ENCODE measurements at places on chromosomes 2 and 18.

DNA sequence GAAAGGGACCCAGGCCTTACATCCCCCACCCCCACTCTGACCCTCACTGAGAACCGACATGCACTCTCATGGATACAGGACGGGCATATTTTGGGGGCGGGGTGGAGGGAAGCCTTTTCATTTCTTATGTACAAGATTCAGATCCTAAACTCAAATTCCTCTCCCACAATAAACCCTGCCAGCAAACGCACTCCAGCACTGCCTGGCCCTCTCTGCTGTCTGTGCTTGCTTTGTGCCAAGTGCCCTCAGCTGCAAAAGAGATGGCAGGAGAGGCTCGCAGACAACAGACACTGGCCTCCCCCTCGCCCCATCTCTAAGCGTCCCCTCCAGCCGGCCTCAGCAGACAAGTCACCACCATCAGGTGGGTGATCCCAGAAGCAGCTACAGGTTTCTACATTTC lies 42.4 kb downstream of the FAM168B start:
- DNase-seq: no peak

- DNase-seq: no peak
Observed at GRCh38 chr18:58674159-58674558, 2.9 kb downstream of the MALT1 start.

GRCh38 chr2:120600786-120601185 lies 134.9 kb upstream of the GLI2 start:
- DNase-seq: no peak

DNA sequence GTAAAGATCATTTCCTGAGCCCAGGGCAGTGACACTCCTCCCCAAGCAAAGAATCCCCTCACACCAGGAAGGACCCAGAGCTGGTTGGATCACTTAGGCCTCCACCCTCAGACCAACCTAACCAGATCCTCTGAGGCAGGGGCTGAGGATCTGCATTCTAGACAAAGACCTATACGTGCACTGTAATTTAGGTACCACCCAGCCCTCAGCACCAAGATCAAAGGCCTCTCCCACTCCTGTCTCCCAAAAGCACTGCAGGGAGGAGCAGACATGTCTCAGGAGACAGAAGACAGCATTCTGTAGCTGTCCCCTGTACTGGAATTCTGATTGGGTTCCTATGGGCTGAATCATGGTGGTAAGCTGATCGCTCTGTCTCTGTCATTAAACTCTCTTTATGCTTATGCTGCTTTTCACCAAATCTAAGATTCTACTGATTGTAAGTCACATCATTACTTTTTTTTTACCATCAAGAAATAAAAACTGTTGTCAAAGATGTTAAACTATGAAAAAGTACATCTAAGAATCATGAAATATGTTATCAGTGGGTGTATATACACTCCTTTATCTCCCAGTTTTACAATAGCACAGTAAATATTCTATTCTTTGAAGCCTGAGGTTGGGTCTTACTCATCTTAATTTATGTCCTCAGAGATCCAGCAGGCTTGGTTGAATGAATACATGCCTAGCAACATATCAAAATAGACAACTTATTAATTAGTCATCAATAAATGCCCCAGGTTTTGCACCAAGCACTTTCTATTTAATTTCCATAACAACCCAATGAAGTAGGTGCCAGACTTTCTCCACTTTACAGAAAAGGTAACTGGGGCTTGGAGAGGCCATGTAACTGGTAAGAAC lies 28.3 kb downstream of the MCFD2 start:
- no peak for DNase-seq

DNA sequence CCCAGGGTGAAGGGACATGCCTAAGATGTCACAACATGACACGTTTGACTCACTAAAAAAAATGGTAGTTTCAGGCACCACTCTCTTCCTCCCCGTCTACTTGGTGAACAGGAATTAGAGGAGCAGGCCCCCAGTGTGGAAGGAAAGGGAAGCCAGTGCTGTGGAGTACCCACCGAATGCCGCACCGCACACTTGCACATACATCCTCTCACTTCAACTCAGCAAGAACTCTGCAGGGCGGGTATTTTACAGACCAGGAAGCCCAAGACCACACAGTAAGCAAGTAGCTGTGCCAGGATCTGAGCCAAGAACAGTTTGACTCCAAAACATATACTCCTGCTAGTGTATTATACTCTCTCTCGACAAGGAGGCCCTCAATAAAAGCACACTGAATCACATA lies 69.8 kb downstream of the BCL2 start:
- DNase-seq: no peak

DNA sequence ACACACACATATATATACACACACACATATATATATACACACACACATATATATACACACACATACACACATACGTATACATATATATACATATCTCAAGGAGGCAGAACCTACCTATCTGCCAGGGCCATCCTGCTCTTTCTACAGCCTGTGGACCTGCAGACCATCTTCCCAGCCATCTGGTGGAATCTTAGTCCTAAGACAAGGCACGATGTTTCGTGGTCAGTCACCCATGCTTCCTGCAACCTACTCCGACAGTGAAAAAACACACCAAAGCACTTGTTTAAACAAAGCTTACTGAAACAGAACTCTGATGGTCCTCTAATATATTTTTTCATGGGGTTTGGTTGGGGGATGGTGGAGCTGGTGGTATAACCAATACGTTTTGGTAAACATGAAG lies 164.2 kb upstream of the ZNF521 start:
- DNase-seq: no peak

DNA sequence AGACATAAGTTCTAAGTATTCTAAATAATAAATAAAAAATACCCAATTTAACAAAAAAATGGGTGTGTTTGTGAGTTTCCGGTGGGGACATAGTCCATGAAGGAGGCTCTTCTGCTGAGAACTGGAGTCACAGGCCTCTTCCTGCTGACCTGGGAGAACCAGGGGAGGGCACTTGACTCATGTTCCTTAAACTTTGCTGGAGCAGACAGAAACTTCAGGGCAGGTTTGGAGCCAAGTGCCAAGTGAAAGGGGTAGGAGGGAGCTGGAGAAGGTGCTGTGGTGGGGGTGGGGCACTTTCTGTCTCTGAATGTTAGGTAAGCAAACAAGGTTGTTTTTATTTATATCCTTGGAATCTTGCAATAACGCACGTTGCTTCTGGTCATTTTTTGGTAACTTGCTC lies 78.8 kb upstream of the TTN start:
- DNase-seq: no peak

GRCh38 chr2:26352892-26353291 lies 6.3 kb upstream of the ADGRF3 start:
- no peak for DNase-seq

DNA sequence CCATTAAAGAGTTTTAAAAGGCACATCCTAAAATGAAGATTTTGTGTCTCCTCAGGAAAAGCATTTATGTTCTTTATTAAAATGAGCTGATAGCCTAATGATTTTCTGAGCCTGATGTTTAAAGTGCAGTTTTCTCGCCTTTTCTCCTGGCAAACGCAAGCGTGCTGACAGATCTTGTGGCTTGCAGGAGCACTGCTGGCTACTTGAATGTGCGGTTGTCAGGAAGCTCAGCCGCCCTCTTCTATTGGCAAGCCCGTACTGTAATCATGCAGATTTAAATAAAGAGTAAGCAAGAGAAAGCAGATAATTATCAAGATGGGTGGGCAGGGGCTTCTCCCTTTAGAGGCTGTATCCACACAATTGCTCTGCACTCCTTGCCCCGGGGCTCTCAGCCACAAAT lies 139.5 kb upstream of the SPHKAP start:
- DNase-seq: no peak

DNA sequence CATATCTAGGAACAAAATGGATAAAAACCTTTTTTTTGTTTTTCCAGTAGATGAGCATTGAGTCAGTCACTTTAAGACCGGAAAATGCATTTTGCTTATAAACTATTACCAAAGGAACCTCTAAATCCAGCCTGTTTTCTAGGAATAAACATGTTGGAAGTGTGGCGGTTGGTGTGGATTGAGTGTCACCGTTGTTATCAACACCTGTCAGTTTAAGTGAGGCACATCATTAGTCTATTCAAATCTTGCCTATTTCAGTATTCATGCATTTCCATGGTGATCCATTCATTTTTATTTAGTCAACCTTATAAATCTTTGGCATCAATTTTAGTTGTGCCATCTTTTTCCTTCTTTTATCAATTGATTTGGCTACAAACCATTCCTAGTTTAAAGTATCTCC lies 3.3 kb downstream of the KLHL29 start:
- no peak for DNase-seq

GRCh38 chr18:8045884-8046281 lies 478.8 kb downstream of the PTPRM start:
- DNase-seq: no peak

DNA sequence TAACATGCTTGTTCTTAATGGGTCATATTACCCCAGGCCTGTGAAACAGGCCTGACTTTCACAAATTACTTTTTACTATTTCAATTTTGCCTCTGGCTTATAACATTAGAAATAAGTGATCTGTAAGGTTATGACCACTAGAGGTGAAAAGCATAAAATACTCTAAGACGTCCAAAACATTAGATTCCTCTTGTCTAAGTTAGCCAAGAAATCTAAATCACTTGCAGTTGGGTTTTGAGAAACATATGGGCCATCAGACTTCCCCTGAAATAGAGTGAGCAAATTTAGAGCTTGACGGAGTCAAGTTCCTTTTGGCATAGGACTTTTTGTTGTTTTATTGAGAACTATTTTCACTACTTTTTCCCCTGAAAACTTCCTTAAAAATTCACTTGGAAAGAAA lies 32.7 kb upstream of the RIT2 start:
- DNase-seq: no peak

DNA sequence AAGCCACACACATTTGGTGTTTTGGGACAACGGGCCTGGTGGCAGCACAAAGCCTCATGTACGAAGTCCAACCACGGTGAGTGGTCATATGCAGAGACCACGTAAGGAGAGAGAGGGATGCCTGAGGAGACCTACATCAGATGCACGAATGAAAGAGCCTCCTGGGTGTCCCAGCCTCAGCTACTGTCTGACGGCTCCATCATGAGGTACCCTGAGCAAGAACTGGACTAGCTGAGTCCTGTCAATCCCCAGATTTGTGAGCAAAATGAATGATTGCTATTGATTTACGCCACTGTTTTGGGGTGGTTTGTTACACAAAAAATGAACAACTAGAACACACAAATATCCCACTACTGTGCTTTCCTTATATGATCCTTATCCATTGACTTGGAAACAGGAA lies 275.7 kb upstream of the KYNU start:
- no peak for DNase-seq

DNA sequence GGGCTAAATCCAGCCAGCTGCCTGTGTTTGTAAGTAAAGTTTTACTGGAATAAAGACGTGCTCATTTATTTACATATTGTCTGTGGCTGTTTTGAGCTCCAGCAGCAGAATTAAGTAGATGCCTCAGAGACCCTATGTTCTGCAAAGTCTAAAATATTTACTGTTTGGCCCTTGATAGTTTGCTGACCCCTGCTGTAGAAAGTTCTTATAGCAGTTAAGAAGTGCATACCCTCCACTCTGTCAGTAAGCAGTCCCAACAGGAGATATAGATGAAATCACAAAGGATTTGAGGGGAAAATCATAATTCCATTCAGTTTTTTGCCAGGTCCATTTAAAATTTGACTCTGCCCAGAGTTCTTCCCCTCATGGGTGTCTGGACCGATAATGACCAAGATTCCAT lies 50.1 kb upstream of the ITM2C start:
- DNase-seq: no peak

DNA sequence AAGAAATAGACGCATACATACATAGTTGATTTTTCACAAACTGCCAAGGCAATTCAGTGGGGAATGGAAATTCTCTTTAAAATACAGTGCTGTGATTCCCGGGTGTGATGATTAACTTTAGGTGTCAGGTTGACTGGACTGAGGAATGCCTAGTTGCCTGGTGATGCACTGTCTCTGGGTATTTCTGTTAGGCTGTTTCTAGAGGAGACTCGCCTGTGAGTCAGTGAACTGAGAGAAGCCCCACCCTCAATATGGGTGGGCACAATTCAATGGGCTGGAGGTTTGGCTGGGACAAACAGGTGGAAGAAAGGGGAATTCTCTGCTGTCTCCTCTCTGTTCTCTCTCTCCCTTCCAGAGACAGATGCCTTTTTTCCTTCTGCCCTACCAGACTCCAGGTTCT lies 187.6 kb downstream of the ARHGAP28 start:
- no peak for DNase-seq

GRCh38 chr2:236993286-236993685 lies 92.4 kb upstream of the COPS8 start:
- DNase-seq: no peak

- no peak for DNase-seq
Observed at GRCh38 chr18:27600245-27600644, 415.1 kb upstream of the CHST9 start.

GRCh38 chr2:206802654-206803514 lies 37.5 kb downstream of the FASTKD2 start:
- DNase-seq: no peak

GRCh38 chr2:56615760-56616159 lies 432.0 kb downstream of the CCDC85A start:
- DNase-seq: no peak

GRCh38 chr2:227632827-227633226 lies 15.5 kb downstream of the SCYGR4 start:
- DNase-seq: no peak

- no peak for DNase-seq
Observed at GRCh38 chr2:79799729-79800128, 286.9 kb downstream of the CTNNA2 start.

GRCh38 chr2:68653538-68653982 lies 10.2 kb downstream of the PROKR1 start:
- DNase-seq: no peak

- DNase-seq: no peak
Observed at GRCh38 chr2:236565212-236565611, 4.4 kb upstream of the ACKR3 start.

Measured in DMS79 (cell line).